ENCODE measurements at places on chromosomes 1 and 21.

GRCh38 chr1:236868625-236869467 is 73.8 kb downstream of the MTR start:
- no peak for DNase-seq

- no peak for DNase-seq
Observed at GRCh38 chr1:82329226-82329625, 528.5 kb downstream of the ADGRL2 start.

GRCh38 chr1:56462209-56462608 is 117.2 kb downstream of the PLPP3 start:
- DNase-seq: no peak

DNA sequence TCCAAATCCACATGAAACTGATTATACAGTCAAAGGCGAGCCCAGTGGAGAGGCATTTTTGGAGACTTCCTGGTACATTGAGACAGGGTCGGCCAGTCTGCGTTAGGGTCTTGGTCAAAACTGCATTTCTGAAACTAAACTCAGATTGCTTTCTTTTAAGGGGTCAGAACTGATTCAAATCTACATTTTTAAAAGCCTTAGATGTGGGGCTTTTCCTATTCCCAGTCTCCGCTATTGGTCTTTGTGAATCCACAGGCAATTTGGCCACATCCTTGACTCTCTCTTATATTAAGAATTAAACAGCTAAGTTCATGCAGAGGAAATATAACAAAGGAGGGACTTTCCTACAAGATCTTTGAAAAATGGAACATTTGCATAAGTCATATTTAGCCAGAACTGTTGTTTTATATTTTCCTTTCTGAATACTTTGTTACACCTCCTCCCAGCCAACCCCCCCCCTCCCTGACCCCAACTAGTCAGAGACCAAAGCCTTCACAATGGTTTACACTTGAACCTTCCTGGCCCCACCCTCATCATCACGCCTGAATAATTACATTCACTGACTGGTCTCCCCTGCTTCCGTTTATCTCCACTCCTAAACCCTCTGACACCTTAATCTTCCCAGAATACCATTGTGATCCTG is 30.9 kb downstream of the SELL start:
- no peak for DNase-seq

DNA sequence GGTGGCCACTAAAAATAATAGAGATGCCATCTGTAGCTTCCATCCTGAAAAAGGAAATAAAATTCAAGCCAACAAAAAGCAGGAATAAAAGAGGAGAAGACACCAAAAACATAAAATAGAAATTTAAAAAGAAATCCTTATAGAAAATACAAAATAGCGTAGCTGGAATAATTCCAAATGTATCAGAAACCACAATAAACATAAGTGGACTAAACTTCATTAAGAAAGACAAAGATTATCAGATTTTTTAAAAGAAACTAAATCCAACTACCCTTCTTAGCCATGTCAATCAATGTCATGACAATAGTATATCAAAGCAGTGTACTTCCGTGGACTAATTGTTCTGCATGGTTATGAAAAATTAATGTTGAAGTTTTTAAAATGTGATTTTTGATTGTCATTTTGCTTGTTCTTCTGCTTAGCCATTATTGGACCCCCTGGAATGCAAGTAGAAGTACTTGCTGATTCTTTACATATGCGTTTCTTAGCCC is 13.2 kb downstream of the IL10RB start:
- no peak for DNase-seq

DNA sequence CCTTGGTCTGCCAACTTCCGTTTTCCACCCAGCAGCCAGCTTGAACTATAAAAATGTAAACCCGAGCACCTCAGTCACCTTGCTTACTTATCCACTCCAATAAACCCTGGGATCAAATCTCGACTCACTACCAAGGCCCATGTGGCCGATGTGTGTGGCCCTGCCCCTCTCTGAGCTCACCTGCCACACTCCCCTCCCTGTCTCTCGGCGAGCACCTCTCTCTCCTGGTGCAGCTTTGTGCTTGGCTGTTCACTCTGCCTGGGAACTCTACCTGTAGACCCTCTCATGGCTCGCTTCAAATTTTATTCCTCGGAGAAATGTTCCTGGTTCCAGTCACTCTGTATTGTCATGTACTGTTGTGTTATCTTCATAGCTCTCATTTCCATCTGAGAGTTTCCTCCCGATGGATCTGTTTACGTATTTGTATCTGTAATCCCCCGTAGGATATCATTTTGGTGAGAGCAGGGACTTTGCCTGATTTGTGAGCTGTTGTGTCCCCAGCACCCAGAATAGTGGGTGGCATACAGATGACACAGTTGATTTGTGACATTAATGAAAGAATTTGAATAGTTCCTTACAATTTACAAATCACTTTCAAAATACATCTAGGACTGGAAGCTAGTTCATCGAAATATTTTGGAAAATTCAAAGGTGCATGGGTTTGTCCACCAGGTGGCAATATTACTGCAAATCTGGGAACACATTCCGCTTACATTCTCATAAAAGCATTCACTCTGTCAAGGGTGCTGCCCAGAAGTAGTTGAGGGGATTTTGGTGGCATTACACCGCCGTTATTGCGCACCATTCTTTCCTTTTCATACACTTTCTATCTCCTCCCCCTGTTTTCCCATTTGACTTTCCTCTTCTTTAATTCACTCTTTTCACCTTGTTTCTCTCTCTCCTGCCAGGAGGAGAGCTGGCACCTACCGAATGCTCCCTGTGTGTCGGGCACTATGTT is 95.3 kb downstream of the ABCA4 start:
- DNase-seq: no peak

GRCh38 chr21:31911138-31911907 is 38.5 kb downstream of the HUNK start:
- DNase-seq: no peak

DNA sequence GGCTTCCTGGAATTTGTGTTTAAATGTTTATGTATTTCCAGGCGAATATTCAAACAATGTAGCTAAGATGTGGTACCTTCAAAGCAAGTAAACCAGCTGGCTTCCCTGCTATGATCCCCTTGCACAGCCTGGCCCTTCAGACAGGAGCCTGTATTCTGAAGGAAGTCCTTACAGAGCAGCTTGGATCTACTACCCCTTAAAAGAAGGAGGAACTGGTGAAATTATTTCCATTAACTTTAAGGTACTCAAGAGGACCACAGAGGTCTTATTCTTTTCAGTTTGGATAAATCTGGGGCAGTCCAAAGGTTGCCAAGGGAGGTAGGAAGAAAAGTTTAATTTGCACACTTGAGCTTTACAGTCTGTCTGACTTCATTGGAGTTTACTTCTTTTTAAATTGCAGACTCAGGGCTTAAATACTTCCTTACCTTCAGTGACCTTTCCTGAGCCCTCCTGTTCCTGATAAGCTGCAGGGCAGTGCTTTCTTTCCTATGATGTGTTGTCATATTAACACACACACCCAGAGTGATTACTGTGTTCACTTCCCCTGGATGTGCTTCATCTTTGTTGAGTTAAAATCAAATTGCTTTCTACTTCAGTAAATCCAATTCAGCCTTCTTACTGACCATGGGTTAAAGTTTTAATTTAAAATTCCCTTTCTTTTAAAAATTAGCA is 40.5 kb downstream of the DISC1 start:
- no peak for DNase-seq

DNA sequence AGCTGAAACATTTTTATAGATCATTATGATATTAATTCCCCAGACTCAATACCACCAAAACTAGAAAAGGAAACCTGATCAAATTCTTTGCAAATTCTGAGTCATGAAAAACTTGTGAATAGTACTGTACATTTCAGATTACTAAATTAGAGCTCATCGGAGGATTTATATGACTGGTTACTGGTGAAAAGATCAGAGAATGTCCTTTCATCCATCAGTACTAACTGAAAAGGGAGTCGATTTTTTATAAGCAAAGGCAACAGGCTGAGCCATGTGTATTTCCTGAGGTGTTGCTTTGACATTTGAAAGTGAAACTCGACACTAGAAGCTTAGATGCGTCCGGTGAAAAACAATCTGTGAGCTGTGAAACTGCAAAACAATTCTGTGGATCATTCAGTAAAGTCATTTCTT is 155.7 kb downstream of the TNFSF18 start:
- DNase-seq: no peak

DNA sequence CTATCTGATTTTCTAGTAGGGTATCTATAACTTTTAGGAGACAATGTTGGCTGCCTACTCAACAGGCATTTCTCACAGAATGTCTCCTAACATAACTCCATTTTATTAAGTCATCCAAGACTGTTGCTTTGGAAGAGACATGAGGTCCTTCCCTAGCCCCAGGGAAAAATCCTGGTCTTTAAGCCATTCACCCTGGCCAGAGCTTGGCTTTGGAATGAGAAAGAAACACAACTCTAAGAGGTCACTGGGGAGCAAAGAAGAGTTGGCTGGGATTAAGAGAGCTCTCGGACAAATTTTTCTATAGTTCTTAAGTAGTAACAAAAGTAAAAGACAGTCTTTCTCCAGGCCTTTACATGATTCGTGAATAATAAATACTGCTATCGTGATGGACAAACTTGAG is 57.9 kb downstream of the PCNX2 start:
- DNase-seq: no peak

- DNase-seq: no peak
Observed at GRCh38 chr1:959731-960362, 537 bp upstream of the KLHL17 start.

DNA sequence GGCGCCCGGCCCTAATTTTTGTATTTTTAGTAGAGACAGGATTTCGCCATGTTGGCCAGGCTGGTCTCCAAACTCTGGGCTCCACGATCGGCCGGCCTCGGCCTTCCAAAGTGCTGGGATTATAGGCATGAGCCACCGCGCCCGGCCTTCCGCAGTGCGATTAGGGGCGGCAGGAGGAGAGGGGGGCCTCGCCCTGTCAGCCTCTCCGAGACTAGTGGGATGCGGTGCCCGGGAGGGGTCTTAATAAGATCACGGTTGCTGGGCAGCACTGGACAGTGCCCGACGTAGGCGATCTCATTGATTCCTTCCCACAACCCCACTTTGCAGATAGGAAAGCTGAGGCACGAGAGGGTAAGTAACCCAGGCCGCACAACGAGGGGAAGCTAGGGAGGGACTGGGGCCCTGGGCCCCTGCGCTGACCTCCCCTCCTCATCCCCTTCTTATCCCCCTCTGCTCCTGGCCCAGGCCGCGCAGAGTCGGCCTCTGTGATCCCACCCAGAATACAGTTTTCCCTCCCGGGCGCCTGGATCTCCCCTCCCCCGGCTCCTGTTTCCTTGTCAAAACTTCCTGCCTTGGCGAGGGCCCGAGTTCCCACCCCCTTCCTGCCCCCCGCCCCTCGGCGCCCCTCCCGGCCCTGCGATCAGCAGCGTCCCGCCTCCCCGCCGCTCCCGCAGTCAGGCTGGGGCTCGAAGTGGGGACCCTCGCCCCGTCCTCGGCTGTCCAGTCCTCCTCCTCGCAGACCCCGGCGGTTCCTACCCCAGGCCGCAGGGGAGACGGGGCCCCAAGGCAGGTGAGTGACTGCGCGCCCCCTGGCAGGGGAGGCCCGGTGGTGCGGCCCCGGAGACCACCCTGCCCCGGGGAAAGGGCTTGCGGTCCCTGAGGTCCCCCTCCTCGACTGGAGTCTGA is at the start of gene PEAR1:
TSS of gene PEAR1 (plus strand) at position 671 of the 906 bp plus-strand sequence. CDS start 10,209 bp downstream, outside the sequence.
- DNase-seq: no peak

- no peak for DNase-seq
Observed at GRCh38 chr1:40645118-40645680, 20.3 kb downstream of the RIMS3 start.

DNA sequence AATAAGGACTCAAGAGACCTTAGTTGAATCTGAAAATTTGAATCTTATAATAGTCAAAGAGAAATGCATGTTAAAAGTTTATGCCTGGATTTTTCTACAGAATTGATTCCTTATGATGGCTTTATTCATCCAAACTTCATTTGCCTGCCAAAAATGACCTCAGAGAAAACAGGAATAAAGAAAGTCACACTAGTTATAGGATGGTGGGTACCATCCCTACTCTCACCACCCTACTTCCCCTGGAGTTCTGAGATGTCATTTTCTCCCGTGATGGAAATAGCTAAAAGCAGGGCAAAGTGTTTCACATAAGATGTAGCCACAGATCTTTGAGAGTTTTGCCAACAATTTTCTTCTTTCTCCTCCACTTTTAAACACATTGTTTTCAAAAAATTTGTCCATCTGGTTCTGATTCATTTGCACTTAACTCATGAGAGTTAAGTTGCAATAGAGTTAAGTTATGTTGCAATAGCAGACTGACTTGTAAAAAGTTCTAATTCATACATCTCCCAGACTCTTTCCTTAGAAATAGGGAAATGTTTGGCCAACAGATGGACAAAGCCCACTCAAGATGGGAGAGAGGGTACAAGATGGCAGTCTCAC is 384.6 kb downstream of the PLPP3 start:
- no peak for DNase-seq

GRCh38 chr1:91503975-91504530 is 3.4 kb downstream of the CDC7 start:
- DNase-seq: no peak

DNA sequence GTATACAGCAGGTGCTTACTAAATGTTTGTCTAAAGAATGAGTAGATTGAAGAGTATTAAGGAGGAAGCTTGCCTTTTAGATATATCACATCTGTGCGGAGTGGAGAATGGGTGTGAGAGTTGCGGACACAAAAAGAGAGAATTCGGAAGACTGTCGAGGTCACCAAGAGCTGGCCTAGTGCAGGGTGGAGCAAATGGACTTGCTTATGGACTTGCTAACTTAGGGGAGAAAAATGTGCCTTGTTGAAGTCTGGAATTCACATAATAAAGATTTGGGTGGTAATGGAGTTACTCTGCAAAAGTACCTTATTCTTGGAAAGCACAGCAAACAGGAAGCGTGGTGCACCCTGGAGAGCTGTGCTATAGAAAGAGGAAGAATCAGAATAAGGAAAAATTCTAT is 361.7 kb downstream of the PRDM2 start:
- DNase-seq: no peak

DNA sequence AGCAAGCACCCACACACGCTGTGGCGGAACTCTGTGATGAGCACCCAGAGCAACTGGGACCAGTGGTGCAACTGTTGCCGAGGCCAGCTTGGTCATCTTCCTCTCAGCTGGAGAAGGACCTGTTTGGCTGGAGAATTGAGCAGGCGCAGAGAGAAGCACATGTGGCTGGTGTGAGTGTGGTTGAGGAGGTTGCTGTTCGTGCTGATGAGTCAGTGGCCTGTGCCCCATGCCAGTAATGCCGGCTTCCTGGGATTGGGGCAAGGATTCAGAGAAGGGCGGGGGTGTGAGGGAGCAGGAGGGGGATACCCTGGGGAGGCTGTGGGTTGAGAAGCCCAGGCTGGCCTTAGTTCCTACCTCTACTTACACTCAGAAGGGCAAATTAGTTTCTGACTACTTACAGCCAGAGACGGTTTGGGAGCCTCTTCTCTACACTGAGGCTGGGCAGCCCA is 57.5 kb upstream of the EPS8L3 start:
- no peak for DNase-seq

- DNase-seq: peak; percentile 58
Observed at GRCh38 chr1:50332941-50333594, 90.2 kb downstream of the DMRTA2 start.

- no peak for DNase-seq
Observed at GRCh38 chr1:176205332-176205914, 1.7 kb downstream of the COP1 start.

- DNase-seq: no peak
Observed at GRCh38 chr21:32955311-32956060, 70.2 kb upstream of the OLIG2 start.

- DNase-seq: no peak
Observed at GRCh38 chr1:205739348-205740160, 10.4 kb downstream of the NUCKS1 start.

All from NCI-H1930 (cell line).